ENCODE measurements at places on chromosomes 3 and 15.

DNA sequence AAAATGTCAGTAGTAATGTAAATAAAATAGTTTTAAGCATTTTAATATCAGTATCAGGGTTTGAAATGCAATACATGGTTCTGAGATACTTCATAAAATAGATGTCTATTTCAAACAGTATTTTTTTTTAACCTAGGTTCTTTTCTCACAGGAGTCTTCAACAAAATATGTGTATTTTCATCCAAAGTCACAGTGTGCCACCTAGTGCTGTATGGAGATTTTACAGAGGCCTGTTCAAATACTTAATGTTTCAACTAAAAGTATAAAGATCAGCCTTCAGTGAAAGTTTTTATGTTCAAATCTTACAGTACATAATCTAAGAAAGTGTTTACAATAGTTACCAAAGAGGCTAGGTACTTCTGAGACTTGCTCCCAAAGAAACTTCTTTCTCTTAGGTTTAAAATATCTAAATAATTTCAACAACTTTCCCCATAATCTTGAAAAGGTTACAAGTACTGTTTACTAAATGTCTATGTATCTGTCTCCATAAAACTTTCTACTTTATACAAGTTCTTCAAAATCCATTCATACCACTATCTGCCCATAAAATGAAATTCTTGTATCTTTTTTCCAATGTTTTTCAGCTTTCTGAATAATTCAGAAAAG is 38.3 kb downstream of the SCAPER start:
- peak; percentile 44 for DNase-seq

- DNase-seq = no peak
Measured at GRCh38 chr15:56454836-56455235, 10.1 kb downstream of the MNS1 start.

DNA sequence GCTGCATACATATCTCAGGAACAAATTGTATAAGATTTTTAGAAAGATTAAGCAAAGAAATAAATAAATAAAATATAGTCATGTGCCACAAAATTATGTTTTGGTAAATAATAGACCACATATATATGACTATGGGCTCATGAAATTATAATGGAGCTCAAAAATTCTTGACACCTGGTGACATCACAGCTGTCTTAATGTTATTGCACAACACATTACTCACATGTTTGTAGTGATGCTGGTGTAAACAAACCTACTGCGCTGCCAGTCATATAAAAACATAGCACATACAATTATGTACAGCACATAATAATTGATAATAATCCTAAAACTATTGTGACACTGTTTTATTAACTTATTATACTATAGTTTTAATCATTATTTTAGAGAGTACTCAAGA is 1159.1 kb downstream of the SI start:
- DNase-seq = no peak

DNA sequence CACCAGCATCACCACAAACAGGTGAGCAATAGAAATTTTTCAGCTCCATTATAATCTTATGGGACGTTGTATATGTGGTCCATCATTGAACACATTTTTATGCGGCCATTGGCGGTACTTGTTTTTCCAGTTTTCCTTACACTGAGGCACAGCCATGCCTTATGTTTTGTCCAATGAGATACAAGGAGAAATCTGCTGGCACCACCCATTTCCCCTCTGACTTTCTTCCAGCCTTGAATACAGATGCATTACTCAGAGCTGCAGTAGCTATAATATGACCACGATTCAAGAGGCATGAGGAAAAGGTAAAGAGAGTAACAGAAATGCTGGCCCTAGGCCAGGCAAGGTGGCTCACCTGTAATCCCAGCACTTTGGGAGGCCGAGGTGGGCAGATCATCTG is 9.0 kb upstream of the PIK3R4 start:
- peak; percentile 47 for DNase-seq

GRCh38 chr3:60992395-60992794 is 258.9 kb downstream of the FHIT start:
- DNase-seq = no peak

GRCh38 chr15:56919609-56920366 is 1.3 kb downstream of the TCF12 start:
- DNase-seq = peak; percentile 40

GRCh38 chr3:129654131-129654530 is 47.7 kb upstream of the PLXND1 start:
- DNase-seq = peak; percentile 28

- peak; percentile 7 for DNase-seq
Measured at GRCh38 chr15:53918180-53919079, 59.8 kb upstream of the UNC13C start.

- peak; percentile 29 for DNase-seq
Measured at GRCh38 chr3:44981220-44981619, 5.2 kb downstream of the EXOSC7 start.

GRCh38 chr15:39393575-39394335 is 187.1 kb upstream of the THBS1 start:
- DNase-seq = no peak

GRCh38 chr15:51051776-51052175 is 42.9 kb downstream of the TNFAIP8L3 start:
- no peak for DNase-seq

GRCh38 chr3:197317250-197317963 is 19.0 kb upstream of the DLG1 start:
- DNase-seq = peak; percentile 94

- no peak for DNase-seq
Measured at GRCh38 chr3:133069556-133070286, 31.5 kb downstream of the TMEM108 start.

DNA sequence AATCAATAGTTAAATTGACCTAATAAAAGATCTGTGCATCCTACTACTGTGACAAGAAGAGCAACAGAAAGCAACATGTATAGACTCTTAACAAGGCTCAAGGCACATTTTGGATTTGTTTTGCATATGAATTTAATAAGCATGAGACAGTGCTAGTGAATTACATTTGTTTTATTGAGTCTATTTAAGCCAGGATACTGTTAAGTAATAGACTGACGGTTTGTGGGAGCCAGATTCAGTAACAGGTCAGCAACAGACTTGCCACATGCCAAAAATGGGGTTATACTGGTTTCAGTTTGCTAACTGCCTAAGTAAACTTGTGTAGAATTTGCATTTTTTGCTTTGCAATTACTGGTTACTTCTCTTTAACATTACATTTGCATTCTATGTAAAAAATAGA is 54.0 kb downstream of the MBNL1 start:
- DNase-seq = no peak

- DNase-seq = peak; percentile 95
Measured at GRCh38 chr15:74531144-74531811, 9.7 kb upstream of the ARID3B start.

DNA sequence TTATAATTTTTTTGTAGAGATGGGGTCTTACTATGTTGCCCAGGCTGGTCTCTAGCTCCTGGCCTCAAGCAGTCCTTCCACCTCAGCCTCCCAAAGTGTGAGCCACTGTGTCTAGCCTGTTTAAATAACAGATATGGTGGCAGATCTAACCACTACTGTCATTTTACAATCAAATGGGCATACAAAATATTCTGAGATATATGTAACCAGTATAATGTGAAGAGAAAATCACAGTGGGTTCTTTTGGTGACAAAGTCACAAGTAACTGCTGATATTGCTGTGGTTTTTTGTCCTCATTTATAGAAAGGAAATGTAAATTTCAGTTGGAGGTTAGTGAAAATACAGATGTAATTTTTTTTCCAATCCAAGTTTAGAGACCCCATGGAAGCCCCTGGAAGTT is 58.6 kb upstream of the ARHGEF3 start:
- no peak for DNase-seq

DNA sequence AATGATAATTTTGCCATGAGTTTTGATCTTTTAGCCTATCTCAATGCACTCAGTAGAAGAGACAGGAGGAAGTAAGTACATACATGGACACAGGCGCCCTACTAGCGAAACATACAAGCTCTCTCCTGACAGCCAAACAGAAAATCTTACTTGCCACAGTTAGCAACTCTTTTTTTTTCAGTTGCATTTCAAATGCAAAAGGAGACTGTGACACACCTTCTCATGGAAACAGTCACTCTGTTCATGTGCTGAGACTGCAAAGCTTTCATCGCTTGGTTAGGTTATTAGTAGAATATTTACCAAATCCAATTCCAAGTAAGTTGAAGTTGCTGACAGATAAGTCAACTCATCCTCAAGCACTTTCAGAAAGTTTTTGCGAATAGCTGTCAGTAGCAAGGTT is 223.3 kb downstream of the FOXP1 start:
- DNase-seq = peak; percentile 83

- DNase-seq = no peak
Measured at GRCh38 chr15:89506026-89506686, 9.8 kb upstream of the RHCG start.

DNA sequence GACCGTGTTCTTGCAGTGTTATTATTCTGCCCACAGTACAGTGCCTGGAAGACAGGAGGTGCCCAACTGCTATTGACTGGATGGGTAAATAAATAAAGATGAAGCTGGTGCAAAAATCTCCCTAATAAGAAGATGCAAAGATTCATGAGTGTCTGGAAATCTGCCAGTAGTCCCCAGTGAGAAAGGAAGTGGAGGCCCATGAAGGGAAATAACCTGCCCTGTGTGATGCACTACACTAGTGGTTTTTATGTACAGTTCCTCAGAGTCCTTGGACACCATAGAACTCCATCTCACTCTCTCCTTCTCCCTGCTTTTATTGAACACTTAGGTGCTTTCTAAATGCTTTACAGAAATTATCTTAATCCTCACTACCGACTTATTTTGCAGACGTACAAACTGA is 8.3 kb upstream of the SUCLG2 start:
- DNase-seq = no peak

- no peak for DNase-seq
Measured at GRCh38 chr15:57697588-57697987, 8.9 kb upstream of the POLR2M start.

DNA sequence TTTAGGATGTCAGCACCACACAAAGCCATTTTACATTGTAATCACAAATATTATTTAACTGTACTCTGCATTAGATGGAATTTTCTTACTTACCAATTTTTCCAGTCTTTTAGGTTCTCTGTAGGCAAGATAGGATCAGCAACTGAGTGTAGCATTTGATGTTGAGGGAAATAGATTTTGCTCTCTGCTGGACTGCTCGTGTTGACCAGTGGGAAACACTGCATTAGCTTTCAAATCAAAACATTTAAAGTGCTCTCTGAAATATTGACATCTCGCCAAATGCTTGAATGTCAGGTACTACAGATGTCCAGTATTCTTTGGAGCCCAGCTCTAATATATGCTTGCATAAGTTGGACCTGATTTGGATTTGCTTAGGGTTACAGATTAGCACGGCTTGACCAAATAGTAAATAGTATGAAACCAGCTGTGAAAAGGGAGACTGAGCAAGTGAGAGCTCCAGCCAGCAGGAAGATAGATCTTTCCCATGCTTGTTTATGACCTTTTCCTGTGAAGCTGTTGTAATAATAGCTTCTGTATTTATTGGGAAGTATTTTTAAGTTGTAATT is 29.5 kb downstream of the P2RY14 start:
- DNase-seq = no peak
